Small intestine (tissue), 16 donors: ENCODE measurements at places on chromosomes 4 and X. TPM values are rescaled to one million over a fixed set of nuclear protein-coding genes. Genes with fewer than 3 reads are reported as not detected.

- H3K4me1 ChIP-seq: no peaks in the 10 kb centered on the region
- H3K4me3 ChIP-seq: no peak overlapping the region
- no peaks in the 10 kb centered on the region for H3K36me3 ChIP-seq
- no peak overlapping the region for H3K27ac ChIP-seq
- no peaks in the 10 kb centered on the region for H3K27me3 ChIP-seq
Measured at GRCh38 chrX:150409964-150410363, 46.8 kb downstream of the MAMLD1 start.

GRCh38 chr4:6963139-6963611, 53.5 kb downstream of the TBC1D14 start:
- no peak overlapping the region for H3K27ac ChIP-seq
- peak; percentile 44 for DNase-seq
- H3K36me3 ChIP-seq: no peaks in the 10 kb centered on the region
- H3K27me3 ChIP-seq: no peaks in the 10 kb centered on the region
- H3K4me1 ChIP-seq: peaks cover 9% of the 10 kb centered on the region

DNA sequence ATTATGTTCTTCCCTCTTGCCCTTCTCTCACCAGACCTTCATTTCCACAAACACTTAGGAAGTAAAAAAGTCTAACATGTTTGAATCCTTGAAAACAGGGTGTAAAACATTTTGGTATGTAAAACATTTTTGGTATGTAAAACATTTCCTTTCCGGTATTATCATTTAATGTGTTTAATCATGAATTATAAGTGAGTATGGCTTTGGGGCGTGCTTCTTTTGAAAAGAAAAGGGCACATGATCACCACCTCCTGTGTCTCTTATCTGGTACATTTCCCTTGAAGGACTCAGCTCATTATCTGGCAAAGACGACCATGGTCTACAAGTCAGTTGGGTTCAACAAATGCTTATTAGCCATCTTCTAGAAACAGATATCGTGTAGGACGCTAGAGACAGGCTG, 283.6 kb downstream of the FRMPD4 start:
- H3K36me3 ChIP-seq: no peaks in the 10 kb centered on the region
- no peaks in the 10 kb centered on the region for H3K27me3 ChIP-seq
- H3K4me3 ChIP-seq: no peak overlapping the region
- no peak overlapping the region for H3K27ac ChIP-seq
- DNase-seq: no peak

GRCh38 chrX:71637253-71637618, 18.9 kb upstream of the CXCR3 start:
- H3K27me3 ChIP-seq: no peaks in the 10 kb centered on the region
- H3K27ac ChIP-seq: no peak overlapping the region
- DNase-seq: no peak
- H3K36me3 ChIP-seq: no peaks in the 10 kb centered on the region
- no peak overlapping the region for H3K4me3 ChIP-seq

The ERCC6L gene
- polyA plus RNA-seq: 0.27 TPM
